HFF-Myc (cell line): ENCODE measurements at places on chromosomes 2 and 18.

- DNase-seq: no peak
Observed at GRCh38 chr2:26590508-26590907, 50.7 kb downstream of the CIB4 start.

DNA sequence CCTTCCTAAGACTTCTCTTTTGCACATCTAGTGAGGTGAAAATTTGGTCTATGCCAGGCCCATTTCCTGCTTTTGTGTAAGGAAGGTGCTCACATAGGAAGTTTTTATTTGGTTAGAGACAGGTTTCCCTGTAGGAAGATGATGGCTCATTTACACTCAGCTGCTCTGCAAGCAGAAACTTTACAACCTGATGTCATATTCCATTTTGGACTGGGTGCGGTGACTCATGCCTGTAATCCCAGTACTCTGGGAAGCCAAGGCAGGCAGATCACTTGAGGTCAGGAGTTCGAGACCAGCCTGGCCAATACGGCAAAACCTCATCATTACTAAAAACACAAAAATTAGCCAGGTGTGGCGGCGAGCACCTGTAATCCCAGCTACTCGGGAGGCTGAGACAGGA lies 35.8 kb downstream of the CASP10 start:
- DNase-seq: no peak

DNA sequence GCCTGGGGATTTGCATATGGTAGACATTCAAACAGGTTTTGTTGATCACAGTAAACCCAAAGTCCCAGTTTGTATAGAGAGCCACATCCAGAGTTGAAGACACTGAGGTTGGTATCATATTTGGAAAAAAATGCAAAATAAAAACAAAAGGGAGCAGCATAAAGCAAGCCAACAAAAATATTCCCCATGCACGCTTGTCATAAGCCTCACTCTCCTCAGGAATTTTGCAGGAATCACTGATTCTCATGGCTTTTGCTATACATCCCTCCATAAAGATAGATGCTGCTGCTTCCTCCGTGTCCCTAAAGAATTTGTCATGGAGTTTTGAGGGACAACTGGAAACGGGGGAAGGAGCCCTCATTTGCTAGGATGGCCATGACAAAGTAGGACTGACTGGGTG lies 108.8 kb upstream of the TCF4 start:
- no peak for DNase-seq

GRCh38 chr2:240245706-240246105 lies 105.2 kb upstream of the OTOS start:
- DNase-seq: no peak

GRCh38 chr2:174716785-174717184 lies 47.5 kb downstream of the CHRNA1 start:
- no peak for DNase-seq

GRCh38 chr2:222399038-222399783 lies 25.1 kb upstream of the SGPP2 start:
- no peak for DNase-seq

GRCh38 chr2:49335546-49335945 lies 181.2 kb upstream of the FSHR start:
- DNase-seq: no peak

GRCh38 chr2:190409616-190410015 lies 1.5 kb downstream of the MFSD6 start:
- DNase-seq: no peak

- no peak for DNase-seq
Observed at GRCh38 chr2:241956521-241957110, 87.1 kb downstream of the RTP5 start.

GRCh38 chr2:64137567-64137966 lies 6.7 kb downstream of the PELI1 start:
- DNase-seq: no peak

DNA sequence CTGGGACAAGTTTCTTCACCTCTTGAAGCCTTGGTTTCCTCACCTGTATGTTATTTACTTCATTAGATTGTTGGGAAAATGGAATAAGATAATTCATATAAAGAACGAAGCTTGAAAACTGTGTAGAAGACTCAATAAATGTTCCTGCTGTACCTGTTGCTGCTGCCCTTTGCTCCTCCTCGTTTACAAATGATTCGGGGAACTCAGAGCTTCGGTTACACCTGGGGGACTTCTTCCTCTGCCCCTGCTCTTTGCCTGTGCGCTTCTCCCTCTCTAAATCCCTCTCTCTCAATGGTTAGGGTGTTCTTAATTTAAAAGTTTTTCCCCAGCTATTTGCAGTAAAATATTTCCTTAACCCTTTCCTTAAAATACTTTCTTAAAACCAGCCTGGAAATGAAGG lies 3.3 kb upstream of the RMDN2 start:
- DNase-seq: no peak

GRCh38 chr18:57635003-57635822 lies 13.6 kb upstream of the NARS1 start:
- DNase-seq: no peak

DNA sequence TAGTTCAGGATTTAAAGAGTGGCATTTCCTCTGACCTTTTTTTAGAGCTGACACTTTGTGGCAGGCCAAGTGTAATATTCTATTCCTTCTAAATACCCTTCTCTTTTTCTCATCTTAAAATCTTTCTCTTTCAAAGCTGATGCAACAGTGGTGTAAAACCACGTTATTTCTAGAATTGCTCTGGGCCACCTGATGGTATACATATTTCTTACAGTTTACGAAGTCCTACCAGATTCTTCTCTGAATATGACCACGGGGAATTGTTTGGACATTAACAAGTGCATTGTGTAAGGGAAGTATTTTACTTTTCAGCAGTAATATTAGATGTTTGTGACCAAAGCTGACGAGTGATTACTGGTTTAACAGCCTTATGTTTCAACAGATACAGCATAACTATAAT lies 109.9 kb downstream of the PTPRM start:
- DNase-seq: no peak

GRCh38 chr2:171711351-171711750 lies 24.1 kb downstream of the DYNC1I2 start:
- no peak for DNase-seq

GRCh38 chr2:1625281-1626001 lies 118.9 kb downstream of the PXDN start:
- DNase-seq: peak; percentile 76

GRCh38 chr2:231613331-231613662 lies 20.6 kb downstream of the TEX44 start:
- DNase-seq: no peak

DNA sequence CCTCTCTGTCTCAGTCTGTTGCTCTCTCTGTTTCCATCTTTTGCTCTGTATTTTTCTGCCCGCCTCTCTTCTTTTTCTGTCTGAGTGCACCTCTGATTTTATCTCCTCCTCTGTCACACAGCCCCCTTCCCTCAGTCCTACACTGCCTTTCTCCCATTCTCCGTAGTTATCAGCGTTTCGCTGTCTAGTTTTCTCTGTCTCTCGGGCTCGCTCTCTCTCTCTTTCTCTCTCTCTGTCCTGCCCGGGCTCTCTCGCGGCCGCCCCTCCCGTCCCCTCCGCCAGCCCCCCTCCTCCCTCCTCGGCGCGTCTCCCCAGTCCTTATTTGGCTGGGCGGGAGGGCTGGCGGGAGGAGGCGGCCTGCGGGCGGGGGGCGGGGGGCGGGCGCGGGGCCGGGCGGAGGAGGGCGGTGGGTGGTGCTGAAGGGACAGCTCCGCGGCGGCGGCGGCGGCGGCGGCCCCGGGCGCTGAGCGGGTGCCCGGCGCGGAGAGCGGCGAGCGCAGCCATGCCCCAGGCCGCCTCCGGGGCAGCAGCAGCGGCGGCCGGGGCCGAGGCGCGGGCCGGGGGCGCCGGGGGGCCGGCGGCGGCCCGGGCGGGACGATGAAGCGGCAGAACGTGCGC lies at the start of gene KCNK3:
Gene KCNK3, plus strand, starts transcription at position 444 of the 618 bp plus-strand sequence. Its CDS starts 154 bp downstream, at position 598.
- no peak for DNase-seq

DNA sequence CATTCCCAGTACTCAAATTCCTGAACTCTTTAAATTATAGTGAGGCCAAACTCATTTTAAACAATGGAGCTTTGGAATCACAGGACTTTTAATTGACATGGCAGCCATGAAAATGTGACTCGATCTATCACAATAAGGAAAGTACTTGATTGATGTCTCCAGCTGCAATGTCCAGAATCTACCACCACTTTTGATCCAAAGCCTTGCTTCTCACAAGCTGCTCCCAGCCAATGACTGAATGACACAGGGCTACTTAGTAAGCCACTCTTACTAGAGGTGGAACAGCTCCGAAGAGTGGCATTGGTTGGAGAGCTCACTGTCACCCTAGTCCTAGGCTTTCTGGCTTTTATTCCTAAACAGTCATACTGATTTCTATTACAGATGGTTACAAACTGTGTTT lies 270.1 kb downstream of the IRS1 start:
- no peak for DNase-seq

- DNase-seq: no peak
Observed at GRCh38 chr2:178863856-178864620, 56.8 kb upstream of the TTN start.

GRCh38 chr18:25190472-25190871 lies 161.5 kb downstream of the ZNF521 start:
- no peak for DNase-seq

GRCh38 chr2:45115181-45115580 lies 105.9 kb upstream of the SIX2 start:
- no peak for DNase-seq

GRCh38 chr18:49834258-49834657 lies 20.9 kb upstream of the ACAA2 start:
- DNase-seq: no peak

DNA sequence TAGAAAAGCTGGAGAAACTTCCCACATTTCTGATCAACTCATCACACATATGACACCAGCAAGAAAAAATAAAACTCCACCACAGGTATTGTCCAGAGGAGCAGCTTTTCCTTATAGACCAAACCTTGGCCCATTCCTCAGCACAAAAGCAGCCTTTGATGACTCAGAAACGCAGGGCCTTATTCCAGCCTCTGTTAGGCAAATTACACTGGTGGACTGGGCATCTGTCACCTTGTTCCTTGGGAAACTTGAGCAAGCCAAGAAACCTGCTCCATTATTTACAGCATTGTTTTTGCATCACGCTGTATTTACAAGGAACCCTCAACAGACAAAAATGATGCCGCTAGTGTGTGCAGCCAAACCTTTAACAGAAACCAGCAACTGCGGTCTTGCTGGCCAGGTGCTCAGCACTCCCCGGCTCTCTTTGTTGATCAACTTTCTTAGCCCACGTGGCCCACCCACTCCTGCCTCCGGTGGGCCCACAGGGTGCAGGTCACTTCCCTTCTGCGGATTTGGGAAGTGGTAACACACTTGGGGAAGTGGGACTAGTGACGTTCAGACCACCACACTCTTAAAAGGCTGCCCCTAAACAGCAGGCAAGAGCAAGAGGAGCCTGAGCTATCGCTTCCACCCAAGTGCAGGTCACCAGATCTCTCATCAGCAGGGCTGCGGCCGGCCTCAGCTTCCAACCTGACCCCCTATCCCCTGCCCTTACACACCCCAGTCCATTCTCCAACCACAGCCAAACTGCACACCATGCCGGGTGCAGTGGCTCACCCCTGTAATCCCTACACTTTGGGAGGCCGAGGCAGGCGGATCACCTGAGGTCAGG lies 1.5 kb downstream of the AP1S3 start:
- DNase-seq: no peak

DNA sequence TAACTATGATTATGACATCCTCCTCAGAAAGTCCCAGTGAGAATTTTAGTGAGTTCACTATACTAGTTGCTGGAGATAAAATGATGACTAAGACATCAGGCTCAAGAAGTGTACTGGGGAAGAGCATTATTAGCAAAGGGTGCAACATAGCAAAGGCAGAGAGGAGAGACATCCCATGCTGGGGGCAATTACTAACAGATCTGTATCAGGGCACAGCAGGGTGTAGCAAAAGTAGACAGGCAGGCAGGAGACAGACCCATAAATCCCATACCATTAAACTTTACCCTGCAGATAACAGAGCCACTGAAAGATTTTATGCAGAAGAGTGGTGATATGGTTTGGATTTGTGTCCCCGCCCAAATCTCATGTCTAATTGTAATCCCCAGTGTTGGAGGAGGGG lies 161.7 kb downstream of the SP3 start:
- DNase-seq: no peak

GRCh38 chr2:234111523-234111922 lies 61.0 kb downstream of the SPP2 start:
- DNase-seq: no peak

- no peak for DNase-seq
Observed at GRCh38 chr18:47413327-47413726, 161.9 kb upstream of the SKOR2 start.

- DNase-seq: no peak
Observed at GRCh38 chr18:76988827-76989646, 143.5 kb downstream of the MBP start.

DNA sequence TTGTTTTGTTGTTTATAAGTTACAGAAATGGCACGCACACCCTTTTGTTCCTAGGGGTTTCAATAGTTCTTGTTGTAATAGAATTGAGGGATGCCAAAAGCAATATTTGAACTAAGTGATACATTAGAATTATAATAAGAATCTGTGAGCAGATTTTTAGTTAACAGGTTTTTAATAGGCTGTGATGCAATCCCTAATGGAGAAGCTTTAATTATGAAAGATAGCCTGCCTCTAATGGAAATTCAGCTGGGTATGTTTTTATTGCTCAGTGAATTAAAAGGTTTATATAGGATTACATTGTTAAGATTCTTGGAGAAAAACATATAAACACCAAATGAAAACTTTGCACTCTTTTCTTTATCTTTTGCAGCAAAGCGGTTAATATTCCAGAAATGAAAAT lies 131.1 kb downstream of the PPP1R1C start:
- no peak for DNase-seq
